ENCODE measurements at places on chromosomes 13 and 19. TPM values are rescaled to one million over a fixed set of nuclear protein-coding genes. Genes with fewer than 3 reads are reported as not detected.
A peak's percentile ranks its signal among the peaks of the same experiment; 100 is the strongest.

Gene HIPK4
- not detected for total RNA-seq

- H3K36me3 ChIP-seq: no peaks in the 10 kb centered on the region
- H3K4me3 ChIP-seq: no peak overlapping the region
- H3K27ac ChIP-seq: no peak overlapping the region
- H3K27me3 ChIP-seq: no peaks in the 10 kb centered on the region
- DNase-seq: no peak
- H3K4me1 ChIP-seq: no peaks in the 10 kb centered on the region
Observed at GRCh38 chr13:108781312-108781711, 151.9 kb downstream of the MYO16 start.

DNA sequence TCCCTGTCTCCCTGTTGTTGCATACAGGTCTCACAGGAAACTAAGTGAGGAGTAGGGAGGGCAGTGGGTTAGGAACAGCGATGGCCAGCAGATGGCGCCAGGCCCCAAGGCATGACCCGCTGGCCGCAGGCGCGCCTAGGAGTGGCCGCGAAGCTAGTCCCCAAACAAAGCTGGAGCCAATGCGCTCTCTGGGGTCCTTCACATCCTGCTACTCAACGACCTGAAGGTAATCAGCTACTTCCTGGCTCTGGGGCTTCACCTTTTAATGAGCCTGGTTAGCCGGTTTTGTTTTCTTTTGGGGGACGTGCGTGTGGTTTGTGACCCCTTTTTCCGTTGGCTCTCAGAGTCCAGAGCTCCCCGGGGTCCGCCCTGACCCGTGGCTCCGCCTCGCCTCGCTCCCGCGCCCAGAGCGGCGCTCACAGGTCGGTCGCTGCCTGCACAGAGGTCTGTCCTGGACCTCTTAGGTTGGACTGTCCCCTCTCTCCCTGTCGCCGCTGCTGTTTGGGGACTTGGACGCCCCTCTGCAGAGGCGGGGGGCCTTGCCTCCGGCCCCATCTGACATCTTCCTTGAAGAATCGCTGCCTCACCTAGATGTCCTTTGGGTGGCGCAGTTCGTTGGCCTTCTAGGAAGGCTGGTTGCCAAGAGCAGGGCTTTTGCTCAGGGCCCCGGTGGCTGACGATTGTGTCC lies 62.2 kb upstream of the GTF3A start:
- peak; percentile 73 for DNase-seq
- H3K36me3 ChIP-seq: no peaks in the 10 kb centered on the region
- H3K27ac ChIP-seq: no peak overlapping the region
- peaks cover 10% of the 10 kb centered on the region for H3K27me3 ChIP-seq
- peak overlapping the region; percentile 35 for H3K4me3 ChIP-seq

- no peak for DNase-seq
- H3K27me3 ChIP-seq: peaks cover 22% of the 10 kb centered on the region
- H3K4me3 ChIP-seq: no peak overlapping the region
- H3K36me3 ChIP-seq: no peaks in the 10 kb centered on the region
- no peaks in the 10 kb centered on the region for H3K4me1 ChIP-seq
- no peak overlapping the region for H3K27ac ChIP-seq
Observed at GRCh38 chr13:112596235-112596634, 8.3 kb upstream of the TUBGCP3 start.

DNA sequence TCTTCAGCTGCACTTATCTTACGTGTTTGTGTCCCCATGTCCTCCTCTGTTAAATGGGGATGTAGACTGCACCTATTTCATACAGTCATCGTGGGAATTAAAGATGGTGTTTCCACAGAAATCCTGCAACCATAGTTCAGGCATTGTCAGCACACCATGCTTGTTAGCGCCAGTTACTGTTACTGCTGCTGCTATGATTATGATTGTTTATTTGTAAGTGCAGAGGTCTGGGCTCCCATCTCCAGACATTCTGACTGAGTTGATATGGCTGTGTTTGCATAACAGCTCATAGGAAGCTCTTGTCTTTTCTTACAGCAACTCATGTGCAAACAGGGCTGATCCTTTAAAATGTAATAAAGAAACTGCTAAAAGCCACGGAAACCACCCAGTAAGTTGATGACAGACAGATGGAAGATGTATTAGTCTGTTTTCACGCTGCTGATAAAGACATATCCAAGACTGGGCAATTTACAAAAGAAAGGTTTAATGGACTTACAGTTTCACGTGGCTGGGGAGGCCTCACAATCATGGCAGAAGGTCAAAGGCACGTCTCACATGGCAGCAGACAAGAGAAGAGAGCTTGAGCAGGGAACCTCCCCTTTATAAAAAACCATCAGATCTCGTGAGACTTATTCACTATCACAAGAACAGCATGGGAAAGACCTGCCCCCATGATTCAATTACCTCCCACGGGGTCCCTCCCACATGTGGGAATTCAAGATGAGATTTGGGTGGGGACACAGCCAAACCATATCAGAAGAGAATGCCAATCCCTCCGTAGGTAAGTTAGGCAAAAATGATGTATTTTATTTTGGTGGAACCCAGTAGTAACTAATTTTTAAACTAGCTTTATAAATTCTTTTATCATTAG lies 1.6 kb downstream of the ZSCAN5A start:
- H3K27ac ChIP-seq: peak overlapping the region; percentile 100
- peaks cover 19% of the 10 kb centered on the region for H3K4me1 ChIP-seq
- peaks cover 31% of the 10 kb centered on the region for H3K36me3 ChIP-seq
- no peaks in the 10 kb centered on the region for H3K27me3 ChIP-seq
- H3K4me3 ChIP-seq: peak overlapping the region; percentile 50
- DNase-seq: no peak
